ENCODE measurements at places on chromosomes 11 and 22.

DNA sequence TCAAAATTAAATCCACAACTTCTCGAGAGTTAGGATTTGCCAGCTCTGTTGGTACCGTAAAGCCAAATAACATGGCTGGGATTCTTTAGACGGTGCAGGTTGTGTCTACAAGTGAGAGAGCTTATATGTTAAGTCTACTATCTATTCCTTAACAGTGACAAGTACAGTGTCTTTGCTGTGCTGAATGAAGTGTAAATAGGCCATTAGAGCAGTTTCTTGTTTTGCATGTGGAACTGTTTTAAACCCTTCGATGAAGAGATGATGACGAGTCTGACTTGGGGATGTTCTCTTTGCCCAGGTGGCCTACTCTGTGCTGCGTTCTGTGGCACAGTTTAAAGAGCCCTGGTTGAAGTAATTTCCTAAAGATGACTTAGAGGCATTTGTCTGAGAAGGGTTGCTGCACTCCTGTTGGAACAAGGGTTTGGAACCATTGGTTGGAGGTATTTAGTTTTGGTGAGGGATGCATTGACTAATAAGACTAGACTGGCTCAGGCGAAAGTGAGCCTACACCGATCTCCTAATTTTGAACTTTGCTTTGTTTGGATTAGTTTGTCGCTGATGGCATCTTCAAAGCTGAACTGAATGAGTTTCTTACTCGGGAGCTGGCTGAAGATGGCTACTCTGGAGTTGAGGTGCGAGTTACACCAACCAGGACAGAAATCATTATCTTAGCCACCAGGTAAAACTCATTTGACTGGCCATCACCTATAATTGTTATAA is 988 bp downstream of the RPS3 start:
- no peak for DNase-seq

- DNase-seq = peak; percentile 91
Observed at GRCh38 chr11:2933375-2934020, 4.3 kb upstream of the PHLDA2 start.

GRCh38 chr11:64751136-64751535 is 7.2 kb upstream of the RASGRP2 start:
- DNase-seq = no peak

GRCh38 chr11:128894685-128895084 is 3.5 kb downstream of the KCNJ5 start:
- DNase-seq = no peak

DNA sequence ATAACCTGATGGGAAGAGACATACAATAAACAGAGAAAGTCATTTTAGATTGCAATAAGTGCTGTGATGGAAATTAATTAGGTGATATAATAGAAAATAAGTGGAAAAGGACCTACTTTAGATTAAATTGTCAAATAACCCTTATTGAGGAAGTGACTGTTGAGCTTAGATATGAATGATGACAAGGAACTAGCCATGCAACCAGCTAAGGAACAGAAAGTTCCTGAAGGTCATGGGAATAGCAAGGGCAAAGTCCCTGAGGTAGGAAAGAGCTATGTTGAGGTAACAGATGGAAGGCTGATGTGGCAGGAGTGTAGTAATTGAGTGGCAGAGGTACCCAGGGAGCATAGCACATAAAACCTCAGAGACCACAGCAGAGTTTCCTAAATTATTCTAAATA is 135.2 kb downstream of the WNT11 start:
- no peak for DNase-seq

DNA sequence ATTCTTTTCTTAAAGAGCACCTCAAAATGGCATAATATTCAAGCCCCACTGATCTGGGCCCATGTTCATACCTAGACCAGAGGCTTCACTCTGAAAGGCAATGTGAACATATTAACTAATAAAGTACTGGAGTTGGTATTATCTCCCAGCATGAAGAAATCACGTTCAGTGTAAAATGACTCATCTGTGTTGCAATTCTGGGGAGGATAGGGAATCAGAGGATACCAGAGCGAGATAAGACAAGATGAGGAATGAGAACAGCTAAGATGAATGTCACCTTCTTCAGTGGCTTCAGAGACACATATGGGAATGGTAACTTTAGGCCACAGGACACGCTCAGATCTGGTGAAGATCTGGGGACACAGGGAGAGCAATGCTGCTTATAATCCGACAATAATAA is 121.1 kb downstream of the NTM start:
- DNase-seq = no peak
